ENCODE measurements at places on chromosomes 4 and X. TPM values are rescaled to one million over a fixed set of nuclear protein-coding genes. Genes with fewer than 3 reads are reported as not detected.

- DNase-seq, result no peak
Measured at GRCh38 chrX:38538134-38538533, 23.2 kb upstream of the TSPAN7 start.

DNA sequence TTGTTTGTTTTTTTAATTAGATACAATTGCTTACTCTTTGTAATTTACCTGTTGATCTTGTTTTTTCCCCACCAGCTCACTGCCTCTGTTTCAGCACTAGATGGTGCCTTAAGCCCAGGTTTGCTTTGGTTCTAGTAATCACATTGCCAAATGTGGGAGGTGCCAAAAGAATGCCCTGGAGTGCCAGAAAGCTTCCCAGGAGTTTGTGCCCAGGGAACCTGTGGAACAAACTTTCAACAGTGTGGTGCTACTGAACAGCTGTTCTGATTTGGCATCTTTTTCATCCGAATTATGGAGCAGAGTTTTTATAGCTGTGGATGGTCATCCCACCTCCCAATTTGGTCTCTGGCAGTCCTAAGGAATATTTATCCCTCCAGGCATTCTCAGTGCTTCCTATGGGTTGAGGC is 1000.7 kb downstream of the STIM2 start:
- peak; percentile 60 for DNase-seq

GRCh38 chrX:68684919-68685304 is 37.4 kb downstream of the STARD8 start:
- DNase-seq, result no peak

DNA sequence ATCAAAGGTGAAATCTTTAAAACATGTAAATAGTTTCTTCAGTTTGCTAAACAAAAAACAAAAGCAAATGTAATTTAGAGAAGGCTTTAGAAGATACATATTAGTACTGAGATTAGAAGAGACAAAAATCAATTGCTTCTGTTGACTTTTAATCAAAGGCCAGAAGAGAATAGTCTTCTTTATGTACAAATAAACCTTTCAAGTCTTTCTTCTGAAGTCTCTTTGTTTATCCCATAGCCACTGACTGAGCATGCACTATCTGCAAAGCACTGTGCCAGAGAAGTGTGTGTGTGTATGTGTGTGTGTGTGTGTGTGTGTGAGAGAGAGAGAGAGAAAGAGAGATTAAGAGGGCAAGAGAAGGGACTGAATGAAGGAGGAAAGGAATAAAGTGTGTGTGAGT is 198.4 kb downstream of the GLUD2 start:
- DNase-seq, result no peak

APBB2 gene
- 32.2 TPM for total RNA-seq

DLG3 gene
- 21.3 TPM for total RNA-seq

Data from NCI-H460 (cell line).